ENCODE measurements at places on chromosomes 2 and 18.
A peak's percentile ranks its signal among the peaks of the same experiment; 100 is the strongest.

- DNase-seq = no peak
Observed at GRCh38 chr2:62208758-62209114, 12.8 kb downstream of the B3GNT2 start.

DNA sequence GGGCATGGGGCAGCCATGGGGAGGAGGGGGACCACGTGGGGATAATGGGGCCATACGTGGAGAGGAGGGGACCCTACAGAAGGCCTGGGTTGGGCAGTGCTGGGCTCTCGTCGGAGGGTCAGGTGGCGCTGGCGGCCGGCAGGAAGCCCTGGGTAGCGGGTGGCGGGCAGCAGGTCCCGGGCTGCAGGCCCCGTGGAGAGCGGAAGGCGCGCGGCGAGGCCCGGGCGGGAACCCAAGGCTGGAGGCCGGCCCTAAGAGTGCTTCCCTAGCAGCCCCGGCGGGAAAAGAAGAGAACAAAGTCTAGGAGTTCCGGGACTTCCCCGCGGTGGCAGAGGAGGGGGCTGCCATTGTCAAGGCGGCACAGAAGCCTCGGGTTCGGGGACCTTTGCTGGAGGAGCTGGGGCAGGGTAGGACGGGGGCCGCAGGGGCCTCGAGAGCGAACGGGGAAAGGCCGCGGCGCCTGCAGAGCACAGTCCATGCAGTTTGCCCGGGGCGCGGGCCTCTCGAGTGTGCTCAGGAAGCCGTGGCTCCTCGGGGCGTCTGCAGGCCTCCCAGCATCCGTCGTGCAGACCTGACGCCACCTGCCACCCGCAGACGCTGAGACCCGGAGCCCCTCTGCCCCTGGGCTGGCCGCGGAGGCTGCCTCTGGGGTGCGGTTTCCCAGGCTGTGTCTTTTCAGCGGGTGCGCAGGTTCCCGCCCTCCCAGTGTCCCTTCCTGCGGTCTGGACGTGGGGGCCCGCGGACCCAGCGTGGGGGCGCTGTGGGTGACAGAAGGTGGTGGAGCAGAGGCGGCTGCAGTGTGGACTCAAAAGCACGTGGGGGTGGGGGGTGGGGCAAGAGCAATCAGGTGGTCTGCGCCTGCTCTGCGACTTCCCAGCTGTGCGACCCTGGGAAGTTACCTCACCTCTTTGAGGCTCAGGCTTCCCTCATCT lies 19.4 kb upstream of the NCL start:
- peak; percentile 56 for DNase-seq

DNA sequence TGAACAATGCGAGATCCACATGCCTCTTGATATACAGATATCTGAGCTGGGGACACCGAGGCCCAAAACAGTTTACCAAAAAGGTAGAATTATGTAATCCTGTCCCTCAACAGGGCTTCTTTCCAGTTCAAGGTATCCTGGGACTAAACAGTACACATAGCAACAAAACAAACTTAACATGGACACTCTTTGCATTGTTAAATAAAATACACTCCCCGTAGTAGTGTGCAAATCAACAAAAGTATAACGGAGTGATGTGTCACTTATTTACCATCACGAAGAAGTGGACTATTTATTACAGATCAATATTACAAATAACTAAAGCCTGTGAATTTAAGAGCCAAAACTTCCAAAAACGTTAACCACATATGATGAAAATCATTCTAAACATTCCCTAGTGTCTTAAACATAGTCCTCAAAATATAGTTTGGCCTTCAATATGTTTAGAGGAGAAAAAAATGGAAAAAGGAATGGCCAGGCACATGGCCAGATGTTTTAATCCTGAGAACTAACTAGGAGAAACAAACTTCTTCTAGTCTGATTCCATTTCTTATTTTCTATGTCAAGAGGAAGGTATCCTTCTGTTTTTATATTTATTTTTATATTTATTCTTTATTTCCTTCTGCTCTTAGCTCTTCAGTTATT lies 377.5 kb downstream of the OSR1 start:
- DNase-seq = no peak

DNA sequence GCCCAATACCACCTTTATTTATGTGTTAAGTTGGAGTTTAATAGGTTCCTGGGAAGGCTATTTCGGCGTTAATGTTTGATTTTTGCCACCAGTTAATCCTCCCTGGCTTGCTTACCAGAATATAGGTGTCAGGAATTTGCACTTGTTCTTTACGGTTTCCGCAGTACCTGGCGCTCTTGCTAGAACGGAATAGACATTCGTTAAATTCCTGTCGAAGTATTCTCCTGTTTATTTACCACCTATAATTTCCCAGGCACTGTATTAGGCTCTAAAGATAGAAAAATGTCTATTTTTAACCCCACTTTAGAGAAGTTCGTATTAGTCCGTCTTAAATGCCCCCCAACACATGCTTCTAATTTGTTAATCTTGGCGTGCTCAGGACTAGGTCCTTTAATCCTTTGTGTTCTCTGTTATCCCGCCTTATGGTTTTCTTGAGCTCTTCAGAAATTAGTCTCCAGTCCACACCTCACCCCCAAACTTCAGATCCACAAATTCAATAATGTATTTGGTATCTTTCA lies 575 bp downstream of the CCDC150 start:
- DNase-seq = no peak

- DNase-seq = no peak
Observed at GRCh38 chr18:55500316-55501086, 87.5 kb downstream of the TCF4 start.
